A673 (cell line): ENCODE measurements at places on chromosomes 11 and 22.

GRCh38 chr22:43833286-43834240, 21.5 kb upstream of the EFCAB6 start:
- no peak for DNase-seq

DNA sequence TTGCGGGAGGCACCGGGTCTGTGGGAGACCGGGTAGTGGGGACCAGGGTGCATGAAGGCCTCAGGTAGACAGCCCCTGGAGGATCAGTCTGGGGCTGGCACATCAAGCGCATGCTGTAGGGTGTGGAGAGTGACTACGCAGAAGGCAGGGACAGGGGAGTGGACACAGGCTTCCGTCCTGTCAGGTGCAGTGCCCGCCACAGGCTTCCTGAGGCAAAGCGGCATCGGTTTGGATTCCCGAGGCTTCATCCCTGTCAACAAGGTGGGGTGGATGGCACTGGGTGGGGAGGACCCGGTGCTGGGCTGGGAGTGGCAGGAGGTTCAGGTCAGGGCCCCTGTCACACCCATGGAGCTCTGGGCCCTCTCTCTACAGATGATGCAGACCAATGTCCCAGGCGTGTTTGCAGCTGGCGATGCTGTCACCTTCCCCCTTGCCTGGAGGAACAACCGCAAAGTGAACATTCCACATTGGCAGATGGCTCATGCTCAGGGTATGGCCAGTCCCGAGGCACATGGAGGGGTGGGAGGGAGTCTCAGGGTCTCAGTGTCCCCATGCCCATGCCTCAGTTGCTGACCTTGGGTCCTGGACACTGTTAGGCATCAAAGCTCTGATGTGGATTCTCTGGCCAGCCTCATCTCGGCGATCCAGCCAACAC, 4.5 kb upstream of the LZTR1 start:
- DNase-seq, result no peak

GRCh38 chr22:35478633-35479107, 62.0 kb upstream of the RASD2 start:
- peak; percentile 49 for DNase-seq

GRCh38 chr11:27347359-27348339, 15.4 kb downstream of the CCDC34 start:
- peak; percentile 70 for DNase-seq

GRCh38 chr22:48968201-48968959, 859.3 kb downstream of the BRD1 start:
- DNase-seq, result no peak

DNA sequence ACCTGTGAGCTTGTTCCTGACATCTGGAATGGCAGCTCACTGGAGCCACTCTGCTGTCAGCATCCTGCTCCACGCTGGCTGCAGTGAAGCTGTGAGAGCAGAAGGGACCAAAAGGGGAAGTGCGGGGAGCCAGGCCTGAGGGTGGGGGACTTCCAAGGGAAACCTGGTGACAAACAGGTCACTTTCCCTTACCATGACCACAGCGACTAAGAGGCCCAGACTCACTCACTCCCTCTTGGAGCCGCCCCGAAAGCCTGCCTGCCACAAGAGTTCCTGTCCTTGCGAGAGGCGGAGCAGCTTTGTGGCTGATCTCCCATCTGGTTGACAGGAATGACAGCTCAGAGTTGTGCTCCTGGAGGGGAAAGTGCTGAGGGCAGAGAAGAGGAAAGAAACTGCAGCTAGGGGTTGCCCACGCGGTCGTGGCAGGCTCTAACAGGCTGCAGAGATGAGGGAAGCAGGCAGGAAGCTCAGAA, 183.8 kb upstream of the NTM start:
- DNase-seq, result no peak

GRCh38 chr11:16613262-16613511, 125.3 kb upstream of the C11orf58 start:
- no peak for DNase-seq

DNA sequence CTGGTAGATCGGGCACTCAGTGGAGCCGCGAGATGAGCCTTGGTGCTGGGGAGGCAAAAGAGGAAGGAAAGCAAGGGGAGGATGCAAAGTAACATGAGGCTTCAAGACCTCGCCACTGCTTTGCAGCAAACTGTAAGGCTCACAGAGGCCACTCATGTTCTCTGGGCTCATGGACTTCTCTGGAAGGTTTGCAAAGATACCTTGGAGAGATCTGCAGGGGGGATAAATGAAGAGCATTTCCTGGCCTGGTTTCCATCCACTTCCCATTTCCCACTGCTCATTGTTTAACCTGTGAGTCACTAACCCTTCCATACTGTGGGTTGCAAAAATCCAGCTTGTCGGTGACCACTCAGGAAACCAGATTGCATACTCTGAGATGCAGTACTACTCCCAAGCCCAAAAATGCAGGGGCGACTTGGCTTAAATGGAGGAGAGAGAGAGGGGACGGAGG, 38.5 kb downstream of the OSBP2 start:
- no peak for DNase-seq

- DNase-seq, result no peak
Measured at GRCh38 chr11:109945626-109946321, 147.4 kb upstream of the ZC3H12C start.

GRCh38 chr11:86636275-86636674, 36.1 kb downstream of the ME3 start:
- DNase-seq, result no peak

DNA sequence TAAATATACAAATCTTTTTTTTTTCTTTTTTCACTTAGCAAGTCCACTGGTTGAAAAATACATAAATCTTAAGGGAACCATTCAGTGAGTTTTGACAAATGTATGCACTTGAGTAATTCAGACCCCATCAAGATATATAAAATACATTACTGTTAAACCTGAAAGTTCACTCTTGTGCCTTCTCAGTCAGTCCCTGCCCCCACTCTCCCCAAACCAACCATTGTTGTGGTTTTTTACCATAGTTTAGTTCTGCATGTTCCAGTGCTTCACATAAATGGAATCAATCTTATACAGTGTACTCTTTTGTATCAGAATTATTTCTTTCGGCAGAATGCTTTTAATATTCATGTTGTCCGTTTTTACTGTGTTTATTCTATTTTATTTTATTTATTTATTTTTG, 26.1 kb downstream of the RNF214 start:
- no peak for DNase-seq

DNA sequence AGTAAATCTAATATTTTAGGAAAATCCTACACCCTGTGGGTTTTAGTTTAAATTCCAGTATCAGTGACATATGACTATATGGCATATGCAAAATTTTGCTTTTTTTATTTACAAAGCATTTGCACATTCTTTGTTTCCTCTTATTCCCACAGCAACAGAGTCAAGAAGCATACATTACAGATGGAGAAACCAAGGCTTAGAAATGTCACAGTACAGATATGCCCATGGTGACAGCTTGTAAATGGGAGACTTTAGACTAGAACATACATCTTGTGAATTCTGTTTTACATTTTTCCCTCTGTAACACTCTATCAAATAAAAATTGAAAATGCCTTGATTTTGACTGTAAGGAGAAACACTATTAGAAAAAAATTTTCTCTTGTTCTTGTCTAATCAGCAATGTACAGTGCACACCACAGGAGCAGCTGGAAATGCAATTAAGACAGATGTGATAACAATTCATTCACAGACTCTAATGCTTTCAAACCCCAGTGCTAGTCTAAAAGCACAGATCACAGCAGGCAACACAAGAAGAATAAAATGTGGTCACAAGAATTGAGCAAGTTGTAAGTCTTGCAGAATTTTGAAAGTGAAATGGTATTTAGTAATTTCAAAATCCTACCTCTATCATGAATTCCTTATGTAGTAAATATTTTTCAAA, 375.9 kb downstream of the LUZP2 start:
- DNase-seq, result peak; percentile 3
